ENCODE measurements at places on chromosomes 3 and 15.
A peak's percentile ranks its signal among the peaks of the same experiment; 100 is the strongest.

DNA sequence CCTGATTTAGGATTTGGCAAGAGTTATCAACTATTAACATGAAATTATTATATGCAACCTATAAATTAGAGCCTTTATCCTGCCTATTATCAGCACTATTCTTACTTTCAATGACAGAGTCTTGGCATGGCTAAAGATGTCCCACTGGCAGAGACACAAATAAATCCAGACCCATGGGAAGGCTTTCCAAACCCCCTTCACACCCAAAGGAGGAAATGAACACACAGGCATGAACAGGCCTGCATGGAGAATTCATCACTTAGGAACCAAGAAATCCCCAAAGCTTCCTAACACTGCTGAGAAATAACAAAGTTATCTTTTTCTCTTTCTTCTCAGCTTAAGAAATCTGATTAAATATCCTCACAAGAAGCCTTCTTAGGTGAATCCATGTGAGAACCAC lies 213.9 kb downstream of the OCA2 start:
- DNase-seq, result no peak

DNA sequence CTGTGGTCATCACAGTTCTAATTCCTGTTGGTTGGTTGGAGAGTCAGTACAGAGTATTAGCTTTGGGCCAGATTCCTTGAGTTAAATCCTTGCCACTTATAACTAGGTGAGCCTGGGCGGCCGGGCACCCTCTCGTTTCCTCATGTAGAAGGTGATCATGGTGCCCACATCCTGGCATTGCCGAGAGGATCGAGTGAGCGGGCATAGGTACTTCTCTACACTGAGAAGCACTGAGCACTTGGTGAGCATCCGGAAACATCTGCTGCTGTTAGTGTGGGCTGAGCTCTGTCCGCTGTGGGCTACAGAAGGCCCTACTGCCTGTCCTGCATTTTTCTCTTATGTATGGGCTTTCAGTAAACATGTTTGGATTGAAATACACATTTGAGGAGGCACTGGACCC lies 96.2 kb downstream of the CACNA1D start:
- DNase-seq, result no peak

- DNase-seq, result no peak
Observed at GRCh38 chr3:159418571-159419526, 569.8 kb upstream of the IL12A start.

DNA sequence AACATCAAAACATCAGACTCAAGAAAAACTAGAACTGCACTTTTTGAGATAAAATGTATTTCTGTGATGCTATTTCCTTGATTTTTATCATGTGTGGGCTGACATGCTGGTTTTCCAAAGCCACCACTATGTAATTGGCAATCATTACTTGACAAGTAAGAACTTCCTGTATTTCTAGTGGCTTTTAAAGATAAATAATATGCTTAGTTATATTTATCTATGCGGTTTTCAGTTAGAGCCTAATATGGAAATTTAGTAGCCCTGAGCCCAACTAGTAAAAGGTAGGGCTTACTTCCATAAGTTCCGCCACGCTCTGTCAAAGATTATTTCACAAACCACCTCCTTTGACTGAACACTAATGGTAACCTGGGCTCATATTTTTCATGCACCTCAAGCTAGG lies 91.6 kb downstream of the PPARG start:
- no peak for DNase-seq

GRCh38 chr3:27454914-27455313 lies 29.3 kb downstream of the SLC4A7 start:
- DNase-seq, result no peak

DNA sequence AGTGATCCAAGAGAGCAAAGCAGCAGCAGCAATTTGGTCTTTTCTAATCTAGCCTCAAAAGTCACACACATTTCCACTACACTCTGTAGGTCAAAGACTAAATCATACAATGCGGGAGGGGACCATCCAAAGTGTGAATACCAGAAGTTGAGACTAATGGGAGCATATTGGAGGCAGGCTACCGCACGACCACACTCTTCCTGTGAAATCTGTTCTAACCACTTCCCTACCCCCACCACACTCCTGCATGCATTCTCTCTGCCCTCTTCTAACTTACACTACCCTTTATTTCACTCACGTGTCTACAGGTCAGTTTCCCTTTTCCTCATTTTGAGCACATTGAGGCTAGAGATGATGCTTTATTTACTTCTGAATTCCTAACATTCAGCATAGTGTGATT lies 23.7 kb upstream of the PRTG start:
- DNase-seq, result no peak

GRCh38 chr3:135576751-135577150 lies 388.8 kb upstream of the PPP2R3A start:
- DNase-seq, result no peak

DNA sequence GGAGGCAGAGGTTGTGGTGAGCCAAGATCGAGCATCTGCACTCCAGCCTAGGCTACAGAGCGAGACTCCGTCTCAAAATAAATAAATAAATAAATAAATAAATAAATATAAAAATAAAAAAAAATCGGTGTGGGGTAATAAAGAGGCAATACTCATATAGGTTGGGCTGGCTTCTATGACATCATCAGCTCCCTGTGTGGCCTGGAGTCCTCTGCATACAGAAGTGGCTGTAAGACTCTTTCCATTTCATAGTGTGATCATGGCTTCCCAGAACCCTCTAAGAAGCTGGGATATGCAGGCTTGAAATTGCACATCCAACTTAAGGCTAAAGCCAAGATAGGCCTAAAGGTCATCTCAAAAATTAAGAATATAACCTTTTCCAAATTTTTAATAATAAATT lies 101.6 kb downstream of the ZIC4 start:
- DNase-seq, result no peak

DNA sequence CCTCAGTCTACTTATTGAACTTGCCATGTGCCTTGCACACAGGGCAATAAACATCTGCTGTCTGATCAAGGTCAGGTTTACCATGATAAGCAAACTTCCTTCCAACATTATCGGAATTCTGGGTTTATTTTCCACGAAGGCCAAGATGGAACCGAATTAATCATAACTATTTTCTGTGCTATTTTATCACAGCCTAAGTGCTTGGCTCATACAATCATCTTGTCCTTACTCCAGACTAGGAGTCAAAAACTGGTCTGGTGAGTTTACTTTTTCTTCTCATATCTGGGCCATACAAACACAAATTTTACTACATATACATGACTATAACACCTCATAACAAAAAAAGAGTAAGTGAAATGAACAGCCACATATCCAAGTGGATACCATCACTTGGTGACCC lies 2.3 kb downstream of the FBN1 start:
- no peak for DNase-seq

DNA sequence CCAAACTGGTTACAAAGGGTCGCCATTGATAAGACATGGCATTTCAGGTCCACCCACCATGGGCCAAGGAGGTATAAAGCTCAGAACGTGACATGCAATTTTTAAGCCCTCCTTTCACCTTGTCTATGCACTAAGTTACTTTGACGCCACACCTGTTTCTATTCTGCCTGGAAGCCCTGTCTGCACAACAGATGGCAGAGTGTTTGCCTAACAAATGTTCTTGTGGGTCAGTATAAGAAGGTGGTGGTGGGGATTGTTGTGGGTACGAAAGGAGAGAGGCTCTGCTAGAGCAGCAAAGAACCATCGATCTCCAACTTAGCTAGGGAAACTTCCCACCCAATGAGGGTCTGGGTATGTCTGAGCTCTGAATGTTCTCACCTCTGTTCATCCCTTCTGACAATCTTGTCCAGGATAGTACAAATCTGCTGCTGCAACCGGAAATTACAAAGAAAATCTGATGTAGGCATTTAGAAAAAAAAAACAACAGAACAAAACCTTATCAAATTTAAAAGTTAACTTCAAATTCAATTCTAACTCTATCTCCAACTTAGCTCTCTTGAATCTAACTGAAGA lies 945.0 kb upstream of the CFAP20DC start:
- DNase-seq, result no peak

DNA sequence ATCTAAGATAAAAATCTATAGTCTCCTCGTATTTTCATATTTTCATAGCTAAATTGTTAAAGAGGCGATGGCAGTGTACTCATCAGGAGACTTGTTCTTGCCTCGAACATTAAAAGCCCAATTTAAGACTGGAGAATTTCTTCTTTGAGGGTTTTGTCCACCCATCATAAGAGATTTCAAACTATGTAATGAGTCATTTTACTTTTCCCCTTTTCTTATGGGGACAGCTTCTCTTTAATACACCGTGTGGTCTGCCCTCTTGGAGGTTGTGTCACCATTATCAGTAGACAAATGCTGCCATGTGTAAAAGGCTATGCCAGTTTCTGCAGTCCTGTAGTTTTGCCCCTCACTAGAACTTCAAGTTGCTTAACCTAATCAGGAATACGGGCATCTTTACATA lies 16.9 kb downstream of the TGFBR2 start:
- no peak for DNase-seq

GRCh38 chr3:150414258-150414657 lies 6.2 kb downstream of the TSC22D2 start:
- no peak for DNase-seq

DNA sequence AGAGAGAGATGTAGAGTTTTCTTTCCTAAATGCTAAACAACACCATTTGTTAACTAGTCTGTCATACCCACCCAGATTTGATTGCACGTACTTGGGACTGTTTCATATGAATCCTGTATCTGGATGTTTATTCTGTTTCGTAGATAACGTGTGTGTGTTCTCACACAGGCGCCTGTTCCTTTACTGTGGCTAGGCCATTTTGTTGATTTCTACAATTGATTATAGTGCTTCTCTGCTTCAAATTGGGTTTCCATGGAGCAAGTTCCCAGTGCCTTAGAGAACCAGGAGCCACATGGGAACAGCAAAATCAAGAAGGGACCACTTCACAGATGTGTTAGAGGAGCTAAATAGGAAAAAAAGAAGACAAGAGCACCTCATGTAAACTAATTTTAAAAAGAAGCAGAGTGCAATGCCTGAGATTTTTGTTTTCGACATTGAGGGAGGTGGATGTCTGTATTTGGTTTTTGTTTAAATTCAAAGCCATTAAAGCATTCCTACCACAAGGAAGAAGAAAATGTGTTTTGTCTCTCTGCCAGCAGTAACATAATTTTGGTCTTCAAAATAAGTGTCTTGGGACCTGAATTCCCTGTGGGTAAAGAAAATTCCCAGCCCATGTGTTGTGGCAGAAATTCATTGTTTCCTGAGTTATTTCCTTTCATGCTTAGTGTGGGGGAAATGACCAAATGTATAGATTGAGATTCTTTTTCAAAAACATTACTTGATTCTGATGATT lies 424.0 kb upstream of the C2CD4B start:
- DNase-seq, result peak; percentile 74

GRCh38 chr15:42784705-42785104 lies 47.8 kb upstream of the CDAN1 start:
- DNase-seq, result no peak

- no peak for DNase-seq
Observed at GRCh38 chr3:39124876-39125840, 17.7 kb downstream of the TTC21A start.

DNA sequence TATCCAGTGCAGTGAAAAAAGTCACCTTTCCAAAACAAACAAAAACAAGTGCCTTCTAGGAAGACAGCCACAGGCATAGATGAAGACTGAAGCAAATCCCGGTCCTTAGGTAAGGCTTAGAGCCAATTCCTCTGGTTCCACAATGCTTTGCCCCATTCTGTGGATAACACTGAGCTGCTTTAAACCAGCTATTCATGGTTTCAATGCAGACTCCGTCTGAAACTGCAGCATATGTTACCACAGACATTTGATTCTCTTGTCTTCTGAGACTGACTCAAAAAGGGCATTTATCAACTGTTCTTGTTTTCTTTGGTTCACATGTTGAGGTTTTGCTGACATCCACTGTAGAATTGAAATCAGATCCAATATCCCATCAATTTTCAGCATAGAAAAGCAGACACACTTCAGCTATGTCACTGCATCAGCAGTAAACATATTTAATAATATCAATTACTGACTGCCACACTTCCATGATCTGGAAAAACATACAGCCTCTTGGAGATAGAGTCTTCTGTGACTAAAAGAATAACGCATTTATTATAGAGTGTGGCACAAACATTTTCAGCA lies 659.3 kb downstream of the ROBO2 start:
- DNase-seq, result no peak

DNA sequence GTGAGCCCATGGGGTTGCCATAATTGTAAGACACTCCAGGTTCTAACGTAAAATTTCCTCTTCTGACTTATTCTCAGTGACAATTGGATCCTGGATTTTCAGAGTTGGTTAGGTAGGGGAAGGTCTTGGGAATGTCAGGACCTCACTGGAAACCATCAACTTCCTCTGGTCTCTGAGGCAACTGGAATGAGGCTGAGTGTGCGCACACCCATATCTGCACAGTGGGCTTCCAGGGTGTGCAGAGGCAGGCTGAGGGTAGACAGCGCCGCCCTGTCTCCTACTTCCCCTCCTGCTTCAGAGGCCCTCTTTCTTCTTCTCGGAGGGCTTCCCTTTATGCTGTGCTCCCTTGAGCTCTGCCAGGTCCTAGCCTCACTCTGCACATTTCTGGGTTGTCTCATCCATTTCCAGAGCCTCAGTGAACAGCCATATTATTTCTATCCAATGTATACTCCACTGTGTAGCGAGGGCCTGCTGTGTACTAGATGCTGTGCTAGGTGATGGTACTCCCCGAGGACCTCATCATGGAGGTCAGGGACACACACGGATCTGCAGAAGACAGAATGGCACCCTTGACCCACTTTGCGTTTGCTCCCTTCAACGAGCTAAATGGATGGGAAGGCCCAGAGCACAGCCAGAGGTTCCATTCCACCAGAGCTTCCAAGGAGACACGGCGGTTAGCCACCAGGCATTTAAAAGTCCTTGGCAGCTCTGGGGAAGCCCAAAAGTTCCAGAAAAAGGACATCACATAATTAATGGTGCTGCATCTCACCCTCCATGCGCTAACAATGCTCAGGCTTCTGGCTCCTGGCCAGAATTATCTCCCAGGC lies 18.3 kb downstream of the ACAA1 start:
- DNase-seq, result no peak

DNA sequence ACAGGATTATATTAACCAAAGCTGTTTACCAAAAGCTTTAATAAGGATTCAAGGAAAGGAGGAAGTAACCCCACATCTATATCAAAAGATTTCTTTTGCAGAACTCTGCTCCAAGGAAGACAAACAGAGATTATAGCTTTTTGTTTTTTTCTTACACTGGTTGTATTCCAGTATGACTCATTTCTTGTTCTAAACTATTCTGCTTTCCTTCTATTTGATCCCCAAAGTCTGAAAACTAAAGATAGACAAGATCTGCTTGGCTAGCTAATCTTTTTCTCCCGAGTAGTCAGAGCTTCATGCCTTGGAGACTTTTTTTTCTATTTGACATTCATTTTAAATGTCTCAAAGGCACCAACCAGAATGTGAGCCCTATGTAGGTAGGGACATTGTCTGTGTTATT lies 36.8 kb upstream of the FRMD5 start:
- no peak for DNase-seq

GRCh38 chr15:80832686-80833085 lies 53.5 kb downstream of the CEMIP start:
- DNase-seq, result no peak

Data from astrocyte of the cerebellum (primary cell).